ENCODE measurements at places on chromosomes 13 and 19. TPM values are rescaled to one million over a fixed set of nuclear protein-coding genes. Genes with fewer than 3 reads are reported as not detected.

The ATP7B gene
- 4.3 TPM for total RNA-seq

The HCST gene
- total RNA-seq, result 3.3 TPM

- H3K36me3 ChIP-seq, result no peaks in the 10 kb centered on the region
- H3K27ac ChIP-seq, result no peak overlapping the region
- no peak for DNase-seq
- H3K4me1 ChIP-seq, result no peaks in the 10 kb centered on the region
Observed at GRCh38 chr13:20359335-20359734, 127.2 kb upstream of the GJB6 start.

The CDC42EP5 gene
- total RNA-seq, result 11.4 TPM

GRCh38 chr13:98141091-98141490 is 1.8 kb upstream of the FARP1 start:
- no peak overlapping the region for H3K4me3 ChIP-seq
- no peak for DNase-seq
- peaks cover 22% of the 10 kb centered on the region for H3K4me1 ChIP-seq

The PSMD8 gene
- 603 TPM for total RNA-seq

DNA sequence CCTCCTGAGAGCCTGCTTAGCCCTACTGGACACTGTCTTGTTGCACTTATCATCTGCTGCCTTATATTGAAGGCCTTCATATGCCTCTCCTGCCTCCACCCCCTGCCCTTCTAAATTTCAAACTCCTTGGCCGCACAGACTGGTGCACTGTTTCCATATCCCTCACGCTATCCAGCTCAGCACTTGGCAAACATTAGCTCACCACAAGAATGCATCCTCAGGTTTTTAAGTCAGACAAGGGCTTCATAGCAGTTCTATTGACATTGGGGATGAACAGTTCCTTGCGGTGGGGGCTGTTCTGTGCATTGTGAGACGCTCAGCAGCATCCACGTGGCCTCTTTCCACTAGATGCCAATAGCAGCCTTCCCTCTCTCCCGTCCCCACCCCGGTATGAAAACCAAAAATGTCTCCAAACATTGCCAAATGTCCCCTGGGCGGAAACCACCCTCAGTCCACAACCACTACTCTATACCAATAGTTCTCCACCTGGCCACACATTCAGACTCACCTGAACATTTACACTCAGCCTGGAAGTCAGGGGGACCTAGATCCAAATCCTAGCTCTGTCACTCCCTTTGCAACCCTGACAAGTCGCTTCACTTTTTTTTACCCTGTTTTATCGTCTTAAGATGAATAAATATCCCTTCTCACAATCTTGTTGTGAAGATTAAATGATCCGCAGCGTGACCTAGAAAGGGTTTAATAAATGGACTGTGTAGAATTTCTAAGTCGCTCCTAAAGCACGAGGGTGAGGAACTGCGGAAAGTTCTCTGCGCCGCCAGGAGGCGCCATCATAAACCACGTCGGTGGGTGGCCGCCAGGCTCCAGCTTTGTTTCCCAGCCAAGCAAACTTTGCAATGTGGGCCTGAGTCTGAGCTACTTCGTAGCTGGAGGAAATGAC is 3.6 kb upstream of the CEACAM3 start:
- DNase-seq, result no peak
- H3K27ac ChIP-seq, result no peak overlapping the region
- H3K4me3 ChIP-seq, result no peak overlapping the region
- no peaks in the 10 kb centered on the region for H3K36me3 ChIP-seq
- no peaks in the 10 kb centered on the region for H3K27me3 ChIP-seq

- no peaks in the 10 kb centered on the region for H3K27me3 ChIP-seq
- H3K27ac ChIP-seq, result no peak overlapping the region
- no peak overlapping the region for H3K4me3 ChIP-seq
- no peak for DNase-seq
- no peaks in the 10 kb centered on the region for H3K36me3 ChIP-seq
Observed at GRCh38 chr19:11971041-11971440, 6.2 kb downstream of the ZNF763 start.

GRCh38 chr13:28012383-28012782 is 23.9 kb upstream of the URAD start:
- H3K27ac ChIP-seq, result no peak overlapping the region
- no peaks in the 10 kb centered on the region for H3K27me3 ChIP-seq
- no peaks in the 10 kb centered on the region for H3K4me1 ChIP-seq
- no peak overlapping the region for H3K4me3 ChIP-seq
- no peak for DNase-seq

DNA sequence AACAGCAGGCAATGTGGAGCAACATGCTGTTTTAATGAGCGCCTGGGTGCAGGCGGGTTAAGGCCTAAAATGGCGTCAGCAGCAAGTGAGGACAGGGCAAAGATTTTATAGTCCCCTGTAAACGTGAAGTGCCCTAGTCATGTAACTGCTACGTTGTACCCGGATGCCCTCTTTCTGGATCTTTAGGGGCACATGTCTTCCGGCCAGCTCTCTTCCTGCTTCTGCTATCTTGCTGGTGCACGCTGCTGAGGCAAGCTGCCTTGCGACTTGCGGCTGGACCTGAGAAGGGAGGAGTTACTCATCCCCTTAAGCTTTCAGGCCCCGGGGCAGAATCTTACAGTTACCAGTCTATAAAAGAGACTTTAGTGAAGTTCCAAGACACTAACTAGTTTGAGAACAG is 303.6 kb upstream of the DACH1 start:
- H3K4me3 ChIP-seq, result no peak overlapping the region
- no peaks in the 10 kb centered on the region for H3K36me3 ChIP-seq
- H3K27ac ChIP-seq, result no peak overlapping the region
- H3K27me3 ChIP-seq, result no peaks in the 10 kb centered on the region
- no peak for DNase-seq

DNA sequence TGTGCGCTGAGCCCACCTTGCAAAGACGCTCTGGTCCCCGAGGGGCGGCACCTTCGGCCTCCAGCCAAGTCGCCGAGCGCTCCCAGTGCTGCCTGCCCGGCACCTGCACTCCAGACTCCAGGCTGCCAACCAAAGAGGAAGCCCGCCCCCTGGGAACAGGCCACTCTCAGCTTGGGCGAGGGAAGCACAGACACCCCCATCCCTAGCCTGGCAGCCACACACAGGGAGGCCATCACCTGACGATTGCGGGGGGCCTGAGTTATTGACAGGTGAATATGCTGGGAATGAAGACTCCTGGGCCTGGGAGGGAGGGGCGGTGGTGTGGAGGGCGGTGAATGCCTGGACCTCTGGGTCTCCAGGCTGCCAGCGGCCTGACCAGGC is 10.3 kb upstream of the ZNF492 start:
- H3K27ac ChIP-seq, result no peak overlapping the region
- H3K4me1 ChIP-seq, result peaks cover 10% of the 10 kb centered on the region
- no peak overlapping the region for H3K4me3 ChIP-seq
- peak; percentile 53 for DNase-seq
- H3K36me3 ChIP-seq, result no peaks in the 10 kb centered on the region

GRCh38 chr13:39269411-39269810 is 231.2 kb downstream of the NHLRC3 start:
- no peak overlapping the region for H3K4me3 ChIP-seq
- DNase-seq, result no peak
- H3K36me3 ChIP-seq, result no peaks in the 10 kb centered on the region
- H3K27ac ChIP-seq, result no peak overlapping the region

The LSR gene
- total RNA-seq, result 7.6 TPM

GRCh38 chr13:113815151-113816058 is 48.5 kb downstream of the GAS6 start:
- peaks cover 55% of the 10 kb centered on the region for H3K4me1 ChIP-seq
- H3K27ac ChIP-seq, result no peak overlapping the region
- DNase-seq, result no peak
- H3K27me3 ChIP-seq, result no peaks in the 10 kb centered on the region

DNA sequence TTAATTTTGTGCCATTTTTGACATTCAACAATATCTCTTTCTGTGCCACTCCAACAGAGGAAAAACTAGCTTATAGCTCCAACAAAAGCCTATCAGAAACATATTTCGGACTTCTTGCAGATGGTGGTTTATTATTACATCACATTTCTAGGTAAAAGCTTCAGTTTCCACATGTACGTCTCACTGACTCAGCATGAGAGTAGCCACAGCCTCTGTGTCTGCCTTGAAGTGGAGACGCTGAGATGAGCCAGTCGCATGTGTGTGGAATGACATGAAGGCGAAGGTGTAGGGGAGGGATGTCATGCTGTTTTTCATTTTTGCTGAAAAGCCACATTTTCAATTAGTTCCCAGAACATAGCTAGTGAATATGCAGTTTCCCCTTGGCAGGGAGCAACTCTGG is 598.6 kb downstream of the EFNB2 start:
- no peak overlapping the region for H3K27ac ChIP-seq
- H3K36me3 ChIP-seq, result no peaks in the 10 kb centered on the region
- no peaks in the 10 kb centered on the region for H3K27me3 ChIP-seq
- H3K4me3 ChIP-seq, result no peak overlapping the region
- no peak for DNase-seq
